ENCODE measurements at places on chromosomes 7 and 10.
A peak's percentile ranks its signal among the peaks of the same experiment; 100 is the strongest.

- peak; percentile 54 for DNase-seq
Measured at GRCh38 chr10:81019029-81019890, 481.6 kb downstream of the SH2D4B start.

GRCh38 chr7:1737956-1738355 is 67.9 kb downstream of the ELFN1 start:
- DNase-seq, result no peak

DNA sequence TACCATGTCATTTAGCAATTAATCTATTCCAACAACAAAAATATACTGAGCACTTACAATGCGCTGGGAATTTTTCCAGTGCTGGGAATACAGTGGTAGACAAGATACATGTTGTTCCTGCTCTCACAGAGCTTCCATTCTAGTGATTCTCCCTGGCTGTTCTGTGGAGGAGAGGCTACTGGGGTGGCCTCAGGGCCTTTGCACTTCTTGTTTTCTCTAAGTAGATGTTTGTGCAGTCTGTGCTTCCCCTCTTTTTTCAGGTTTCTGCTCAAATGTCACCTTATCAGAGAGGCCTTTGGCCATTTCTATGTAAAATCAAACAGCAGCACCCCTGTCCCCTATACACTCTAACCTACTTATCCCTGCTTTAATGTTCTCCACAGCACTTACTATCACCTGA is 24.7 kb downstream of the OSBPL3 start:
- DNase-seq, result no peak

DNA sequence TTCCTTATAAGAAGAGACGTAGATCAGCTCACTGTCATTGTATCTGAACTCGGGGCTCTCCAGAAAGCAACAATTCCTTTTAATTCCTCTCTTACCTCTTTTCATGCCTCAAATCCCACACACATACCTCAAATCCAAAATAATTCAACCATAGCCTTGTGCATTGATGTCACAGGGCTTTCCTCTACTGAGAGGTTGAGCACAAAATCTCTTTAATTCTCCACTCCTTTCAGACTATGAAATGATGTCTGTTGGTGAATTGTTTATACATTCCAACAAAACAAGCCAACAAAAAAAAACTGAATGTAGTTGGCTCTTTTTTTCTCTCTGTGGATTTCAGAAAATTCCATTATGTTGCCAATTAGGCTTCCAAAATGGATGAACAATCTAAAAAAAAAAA is 53.2 kb downstream of the BPGM start:
- DNase-seq, result no peak

GRCh38 chr7:43915907-43916306 is 9.5 kb upstream of the URGCP start:
- DNase-seq, result no peak

- DNase-seq, result peak; percentile 87
Measured at GRCh38 chr10:63573068-63573697, 52.0 kb downstream of the REEP3 start.

DNA sequence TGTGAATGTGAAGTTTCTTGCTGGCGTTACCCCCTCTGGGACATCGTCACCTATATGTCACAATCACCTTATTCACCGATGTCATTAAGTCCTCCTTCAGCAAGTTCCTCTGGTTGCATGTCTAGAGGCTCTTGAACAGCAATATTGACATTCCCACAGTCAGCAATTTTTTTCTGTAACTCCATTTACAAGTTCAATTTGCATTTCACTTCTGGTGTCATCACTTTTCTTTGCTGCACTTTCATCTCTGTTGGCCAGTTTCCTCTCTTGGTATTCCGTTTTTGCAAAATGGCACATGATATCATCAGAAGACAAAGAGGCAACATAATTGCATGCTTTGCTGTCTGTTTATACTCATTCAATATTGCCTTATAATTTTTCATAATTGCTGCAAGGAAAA is 69.8 kb downstream of the SRI start:
- no peak for DNase-seq

GRCh38 chr10:116147147-116147905 is 125.7 kb downstream of the GFRA1 start:
- DNase-seq, result no peak

- DNase-seq, result no peak
Measured at GRCh38 chr10:122551450-122551849, 9.1 kb upstream of the DMBT1 start.

DNA sequence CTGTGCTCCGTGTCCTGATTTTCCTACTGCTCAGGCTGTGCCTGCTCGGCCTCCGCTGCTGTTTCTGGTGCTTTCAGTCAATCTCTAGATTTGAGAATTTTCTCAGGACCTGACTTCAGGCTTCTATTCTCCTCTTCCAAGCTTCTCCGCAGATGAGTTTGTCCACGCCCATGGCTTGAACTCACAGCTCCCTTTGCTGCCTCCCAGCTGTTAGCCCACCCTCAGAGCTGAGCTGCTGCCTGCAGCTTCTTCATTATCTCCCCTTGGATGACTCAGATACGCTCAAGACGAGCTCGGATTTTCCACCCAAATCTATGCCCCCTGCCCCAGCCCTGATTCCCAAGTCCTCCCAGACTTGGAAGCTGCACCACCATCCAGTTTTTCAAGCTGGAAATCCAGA is 104.7 kb downstream of the FGFR2 start:
- DNase-seq, result no peak

- DNase-seq, result no peak
Measured at GRCh38 chr7:31052487-31052840, 356 bp downstream of the ADCYAP1R1 start.

- DNase-seq, result no peak
Measured at GRCh38 chr10:16341637-16342036, 95.2 kb upstream of the PTER start.

GRCh38 chr10:12103802-12104201 is 25.7 kb upstream of the SEC61A2 start:
- no peak for DNase-seq

DNA sequence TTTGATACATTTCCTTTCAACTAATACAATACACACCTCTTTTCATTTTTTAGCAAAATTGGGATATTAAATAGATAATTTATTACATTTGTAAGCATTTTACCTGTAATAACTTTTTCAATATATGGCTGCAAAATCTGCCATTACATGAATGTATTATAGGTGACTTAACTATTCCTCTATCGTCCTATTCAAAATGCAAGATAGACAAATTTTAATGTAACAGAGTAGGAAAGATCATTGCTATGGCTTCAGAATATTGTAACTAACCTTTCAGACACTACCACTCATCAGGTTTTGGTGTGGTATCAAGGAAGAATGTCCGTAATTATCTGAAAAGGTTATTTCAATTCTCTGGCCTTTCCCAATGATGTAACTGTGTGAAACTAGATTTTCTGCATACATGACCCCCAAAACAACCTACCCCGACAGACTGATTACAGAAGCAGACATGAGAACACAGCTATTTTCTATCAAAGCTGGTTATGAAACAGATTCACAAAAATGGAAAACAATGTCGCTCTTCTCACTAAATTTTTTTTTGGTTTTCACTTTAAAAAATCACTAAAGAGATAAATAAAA is 211.2 kb downstream of the FAM107B start:
- no peak for DNase-seq

- peak; percentile 85 for DNase-seq
Measured at GRCh38 chr10:89426230-89426868, 12.0 kb downstream of the IFIT5 start.

- DNase-seq, result no peak
Measured at GRCh38 chr7:132242192-132242812, 334.0 kb downstream of the PLXNA4 start.

DNA sequence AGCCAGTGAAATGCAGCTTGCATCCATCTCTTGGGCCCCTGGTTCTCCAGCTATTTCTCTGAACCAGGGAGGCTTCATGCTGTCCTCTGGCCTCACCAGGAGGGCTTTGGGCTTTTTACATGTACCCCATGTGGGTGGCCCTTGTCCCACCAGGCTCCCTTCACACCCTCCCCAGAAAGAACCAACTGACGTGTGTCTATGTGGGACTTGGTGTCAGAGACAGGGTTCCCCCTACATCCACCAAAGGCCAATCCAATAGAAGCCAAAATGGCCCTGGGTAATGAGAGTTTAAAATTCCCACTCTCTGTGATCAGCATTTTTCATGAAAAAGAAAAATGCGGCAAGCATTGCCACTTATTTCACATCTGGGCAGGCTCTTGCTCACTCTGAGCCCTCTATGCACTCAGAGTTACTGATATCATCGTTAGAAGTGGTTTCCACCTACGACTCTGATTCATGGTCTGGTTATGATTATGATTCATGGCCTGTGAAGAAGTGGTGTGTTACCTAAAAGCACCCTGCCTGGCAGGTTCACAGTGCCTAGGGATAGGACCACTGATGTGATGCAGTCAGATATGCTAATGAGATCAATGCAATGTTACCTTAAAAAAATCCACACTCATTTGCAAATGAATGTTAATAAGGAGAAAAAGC is 133.5 kb downstream of the BUB3 start:
- peak; percentile 23 for DNase-seq

DNA sequence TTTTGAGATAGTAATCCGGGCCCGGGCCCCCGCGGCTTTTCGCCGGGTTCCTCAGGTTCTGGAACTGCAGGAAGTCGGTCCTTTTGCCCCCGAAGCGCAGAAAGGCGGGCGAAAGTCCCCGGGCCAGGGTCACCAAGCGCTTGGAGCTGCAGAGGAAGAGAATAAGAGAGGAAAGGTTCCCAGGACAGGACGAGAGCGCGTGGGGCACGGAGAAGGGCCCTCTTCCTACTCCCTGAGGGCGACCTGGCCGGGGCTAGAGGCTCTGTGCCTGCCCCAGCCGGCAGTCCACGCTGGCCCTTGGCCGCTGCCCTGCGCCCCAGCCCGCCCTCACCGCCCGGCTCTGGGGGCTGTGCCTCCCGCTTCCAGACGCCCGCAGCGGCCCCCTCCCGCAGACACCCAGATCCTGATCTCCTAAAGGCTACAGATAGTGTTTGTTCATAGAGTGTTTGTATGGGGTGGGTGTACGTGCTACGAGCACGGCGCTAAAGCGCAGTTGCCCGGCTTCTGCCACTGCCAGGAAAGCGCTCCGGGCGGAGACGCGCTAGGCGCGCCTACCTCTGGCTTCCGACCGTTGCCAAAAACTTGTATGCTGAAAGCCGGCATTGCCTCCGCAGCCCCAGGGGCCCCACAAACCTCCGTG is 3.2 kb downstream of the HPSE2 start:
- no peak for DNase-seq

DNA sequence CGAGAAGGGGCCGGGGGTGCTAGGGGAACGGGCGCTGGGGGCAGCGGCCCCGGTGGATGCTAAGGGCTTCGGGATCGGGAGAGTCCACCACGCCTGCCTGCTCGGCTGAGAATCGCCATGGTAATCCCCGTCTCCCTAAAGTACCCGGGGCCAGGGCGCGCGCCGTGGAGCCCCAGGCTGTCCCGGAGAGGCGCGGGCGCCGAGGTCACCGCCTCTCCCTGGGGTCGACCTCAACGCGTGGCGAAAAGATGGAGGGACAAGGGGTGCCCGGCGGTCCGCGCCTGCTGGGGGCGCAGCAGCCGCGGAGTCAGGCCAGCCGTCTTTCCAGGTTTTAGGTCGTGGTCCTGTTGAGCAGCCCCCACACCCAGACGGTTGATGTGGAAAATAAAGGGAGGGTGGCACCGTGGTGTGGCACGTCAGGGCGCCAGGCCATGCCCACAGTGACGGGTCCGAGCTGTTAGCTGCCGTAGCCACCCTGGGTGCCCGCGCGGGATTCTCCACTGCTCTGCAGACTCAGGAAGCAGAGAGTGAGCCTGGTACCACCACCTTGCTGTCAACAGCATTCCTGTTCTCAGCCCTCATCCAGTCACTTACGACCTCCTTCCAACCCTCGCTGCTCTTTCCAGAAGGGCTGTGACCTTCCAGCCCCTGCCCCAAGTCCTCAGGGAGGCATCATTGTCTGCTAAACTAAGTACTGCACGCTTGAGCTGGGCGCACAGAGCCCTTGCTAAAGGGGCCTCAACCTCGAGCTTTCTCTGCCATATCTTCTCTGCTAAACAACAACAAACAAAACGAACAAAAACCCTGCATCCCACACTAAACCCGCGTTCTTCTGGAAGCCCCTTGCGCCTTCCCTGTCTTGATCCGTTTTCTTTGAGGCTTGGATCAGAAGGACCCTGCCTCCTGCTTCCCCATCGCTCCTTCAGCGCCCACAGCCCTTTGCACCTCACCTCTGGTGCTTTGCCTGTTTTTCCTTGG is 666 bp downstream of the SMKR1 start:
- DNase-seq, result no peak

- DNase-seq, result no peak
Measured at GRCh38 chr10:88893611-88894010, 13.6 kb downstream of the STAMBPL1 start.

Data from astrocyte of the spinal cord (primary cell).